ENCODE measurements at places on chromosomes 5 and 9.
A peak's percentile ranks its signal among the peaks of the same experiment; 100 is the strongest.

DNA sequence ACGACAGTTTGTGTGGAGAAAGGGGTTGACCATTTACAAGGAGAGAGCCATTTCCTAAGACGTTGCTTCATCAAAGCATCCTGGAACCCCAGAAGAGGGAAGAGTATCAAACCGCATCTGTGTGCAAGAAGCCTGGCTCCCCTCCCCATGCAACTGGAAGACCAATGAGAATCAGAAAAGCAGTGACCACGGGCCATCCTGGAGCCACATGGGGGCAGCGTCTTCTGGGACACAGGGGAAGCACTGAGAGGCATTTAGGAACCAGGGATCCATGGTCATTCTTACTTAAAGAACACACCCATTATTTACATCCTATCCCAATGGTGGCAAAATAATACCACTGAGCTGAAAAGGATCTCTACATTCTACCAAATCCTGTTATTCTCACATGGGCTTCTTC is 29.3 kb downstream of the SEMA5A start:
- DNase-seq = no peak

- no peak for DNase-seq
Observed at GRCh38 chr5:121525706-121526105, 326.0 kb upstream of the FTMT start.

DNA sequence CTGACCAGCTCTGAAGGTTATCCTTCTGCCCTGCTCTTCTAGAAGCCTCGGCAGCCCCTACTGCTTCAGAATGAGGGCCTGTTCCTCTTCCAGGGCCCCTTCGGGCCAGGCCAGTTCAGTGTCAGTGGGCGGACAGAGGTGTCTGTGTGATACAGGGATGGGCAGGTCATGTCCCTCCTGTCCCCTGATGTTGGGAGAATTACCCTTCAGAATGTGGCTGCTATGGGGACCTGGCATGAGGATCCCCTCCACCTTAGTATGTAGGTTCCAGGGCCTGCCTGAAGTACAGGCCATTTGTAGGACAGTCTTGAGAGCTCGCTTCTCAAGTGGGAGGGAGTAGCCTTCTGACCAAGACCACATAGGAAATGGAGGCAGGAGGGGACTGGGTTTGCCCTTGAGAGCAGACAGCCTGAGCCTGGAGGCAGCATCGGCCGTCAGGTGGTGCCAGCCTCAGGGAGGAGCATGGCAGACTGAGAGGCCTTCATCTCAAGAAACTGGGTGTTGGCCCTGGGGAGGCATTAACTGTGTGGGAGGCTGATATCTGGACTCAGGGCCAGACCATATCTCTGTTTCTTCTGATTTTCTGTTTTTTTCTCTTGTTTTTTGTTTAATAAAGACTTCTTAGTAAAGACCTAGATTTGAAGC is 32.0 kb downstream of the ANGPTL2 start:
- no peak for DNase-seq

DNA sequence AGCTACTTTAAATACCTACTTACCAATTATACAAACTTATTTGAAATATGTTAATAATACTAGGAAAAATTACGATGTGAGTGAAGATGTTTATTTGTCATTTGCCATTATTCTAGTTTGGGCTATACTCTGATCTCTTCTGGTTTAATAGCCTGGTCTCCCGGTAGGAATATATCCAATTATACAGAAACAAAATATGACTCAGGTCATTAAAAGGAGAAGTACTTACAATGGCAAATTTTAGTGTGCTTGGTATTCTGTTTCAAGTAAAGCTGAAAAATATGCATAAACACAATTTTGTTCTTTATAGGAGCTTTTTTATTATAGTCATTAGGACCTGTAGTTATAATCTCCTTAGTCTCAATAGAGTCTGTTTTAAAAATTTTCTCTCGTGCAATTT is 176.8 kb downstream of the SLCO4C1 start:
- no peak for DNase-seq

GRCh38 chr9:28853477-28853876 is 1280.2 kb upstream of the C9orf72 start:
- no peak for DNase-seq

GRCh38 chr5:73314395-73315257 is 134.0 kb downstream of the FOXD1 start:
- no peak for DNase-seq

DNA sequence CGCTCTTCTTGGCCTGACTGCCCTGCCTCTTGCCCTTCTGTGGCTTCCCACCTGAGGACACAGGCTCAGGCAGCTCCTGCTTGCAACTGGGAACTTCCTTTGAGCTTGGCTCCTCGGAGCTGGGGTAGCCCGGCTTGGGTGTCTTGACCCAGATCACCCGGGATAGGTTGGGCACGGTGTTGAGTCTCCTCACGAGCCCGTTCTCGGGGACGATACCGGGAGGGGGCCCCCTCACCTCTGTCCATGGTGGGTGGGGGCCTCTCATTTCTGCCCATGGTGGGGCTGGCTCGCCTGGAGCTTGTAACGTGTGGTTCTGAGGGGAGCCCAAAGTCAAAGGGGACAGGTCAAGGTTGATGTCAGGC is 7.8 kb upstream of the DDX41 start:
- no peak for DNase-seq

GRCh38 chr9:129666575-129666974 is 1.1 kb downstream of the PRRX2 start:
- DNase-seq = no peak

- peak; percentile 22 for DNase-seq
Observed at GRCh38 chr5:1724822-1725602, 74.6 kb downstream of the MRPL36 start.

GRCh38 chr5:145835848-145836239 is 702 bp upstream of the PRELID2 start:
- DNase-seq = no peak

- no peak for DNase-seq
Observed at GRCh38 chr5:156513123-156513815, 186.3 kb downstream of the SGCD start.

GRCh38 chr9:32955655-32956478 is 45.6 kb downstream of the APTX start:
- no peak for DNase-seq

DNA sequence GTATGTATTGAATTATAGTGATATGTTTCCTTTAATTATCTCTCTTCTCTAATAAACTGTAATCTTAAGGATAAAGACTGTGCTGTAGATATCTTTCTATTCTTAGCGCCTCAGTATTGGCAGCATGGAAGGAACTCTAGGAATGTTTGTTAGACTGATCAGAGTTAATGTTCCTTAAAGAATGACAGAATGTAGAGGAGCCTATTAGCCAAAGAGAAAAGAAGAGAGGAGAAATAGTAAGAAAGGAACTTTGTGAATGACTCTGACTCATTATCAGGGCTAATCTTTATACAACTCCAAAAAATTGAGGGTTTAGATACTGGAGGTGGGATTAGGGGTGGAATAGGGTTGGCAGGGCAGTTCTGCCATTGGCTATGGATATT is 59.0 kb upstream of the NUDT12 start:
- DNase-seq = no peak

- DNase-seq = no peak
Observed at GRCh38 chr5:103060424-103060954, 59.4 kb downstream of the GIN1 start.

GRCh38 chr9:89008055-89008743 is 16.9 kb downstream of the S1PR3 start:
- DNase-seq = no peak

DNA sequence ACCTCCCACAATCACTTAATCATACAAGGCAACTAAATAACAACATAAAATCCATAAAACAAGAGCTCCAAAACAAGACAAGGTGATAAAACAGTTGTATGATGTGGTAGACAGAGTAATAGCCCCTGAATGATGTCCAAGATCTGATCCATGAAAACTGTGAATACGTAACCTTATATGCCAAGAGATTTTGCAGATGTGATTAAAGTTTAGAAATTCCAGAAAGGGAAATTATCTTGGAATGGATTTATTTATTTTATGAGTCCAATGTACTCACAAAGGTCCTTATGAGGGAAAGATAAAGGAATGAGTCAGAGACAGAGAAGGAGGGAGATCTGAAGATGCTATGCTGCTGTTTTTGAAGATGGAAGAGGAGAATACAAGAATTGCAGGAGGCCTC is 1775.7 kb upstream of the C9orf72 start:
- no peak for DNase-seq

- DNase-seq = no peak
Observed at GRCh38 chr5:68454172-68454571, 238.6 kb downstream of the PIK3R1 start.

DNA sequence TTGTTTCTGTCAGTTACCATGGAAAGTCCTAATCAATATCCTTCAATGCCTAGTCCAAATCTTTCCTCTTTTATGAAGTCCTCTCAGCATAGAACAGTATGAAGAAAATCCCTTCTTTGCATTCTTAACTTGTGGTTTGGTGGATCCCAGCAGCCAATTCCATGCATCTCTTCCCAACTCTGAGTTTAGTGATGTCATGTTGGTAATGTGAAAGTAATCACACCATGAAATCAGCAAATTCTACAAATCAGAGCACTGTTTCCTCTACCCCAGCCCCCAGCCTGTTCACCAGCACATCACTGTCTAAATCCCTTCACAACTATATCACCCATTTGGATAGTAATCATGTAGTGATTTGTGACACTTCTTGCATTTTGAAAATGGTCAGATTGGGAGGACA is 4.7 kb upstream of the C1QTNF2 start:
- no peak for DNase-seq

- DNase-seq = no peak
Observed at GRCh38 chr9:87233899-87234455, 263.7 kb upstream of the DAPK1 start.

- no peak for DNase-seq
Observed at GRCh38 chr5:11191673-11192072, 430.6 kb upstream of the DAP start.

GRCh38 chr5:72531496-72532190 is 24.4 kb upstream of the ZNF366 start:
- no peak for DNase-seq

- DNase-seq = no peak
Observed at GRCh38 chr9:11702548-11702947, 990.6 kb upstream of the TYRP1 start.

DNA sequence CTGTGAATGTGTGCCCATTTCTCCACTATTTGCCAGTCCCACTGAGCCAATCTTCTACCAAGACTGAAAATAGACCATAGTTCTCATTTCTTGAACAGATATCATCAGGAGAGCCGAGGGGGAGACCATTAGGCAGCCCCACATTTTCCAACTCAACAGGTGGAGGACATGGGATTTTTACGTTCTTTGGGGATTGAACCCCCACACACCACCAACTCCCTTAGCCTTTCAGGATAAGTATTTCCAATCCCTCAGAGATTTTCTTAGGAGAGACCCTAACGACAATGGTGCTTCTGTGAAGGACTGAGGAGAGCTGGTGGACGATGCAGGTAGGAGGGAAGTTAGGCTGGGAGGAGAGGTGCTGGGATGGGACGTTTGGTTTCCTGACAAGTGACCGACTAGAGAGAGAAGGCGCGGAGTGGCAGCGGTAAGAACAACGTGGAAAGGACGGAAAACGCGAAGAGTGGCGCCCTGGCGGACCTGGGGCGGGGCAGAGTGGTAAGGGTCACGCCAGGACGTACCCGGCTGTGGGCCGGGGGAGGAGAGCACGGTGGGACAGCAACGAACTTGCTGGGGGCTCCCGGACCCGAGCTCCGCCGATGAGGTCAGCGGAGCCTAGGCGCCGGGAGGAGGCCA is 681 bp upstream of the CHSY3 start:
- DNase-seq = no peak

GRCh38 chr5:133397348-133397747 is 215.0 kb downstream of the FSTL4 start:
- DNase-seq = no peak

DNA sequence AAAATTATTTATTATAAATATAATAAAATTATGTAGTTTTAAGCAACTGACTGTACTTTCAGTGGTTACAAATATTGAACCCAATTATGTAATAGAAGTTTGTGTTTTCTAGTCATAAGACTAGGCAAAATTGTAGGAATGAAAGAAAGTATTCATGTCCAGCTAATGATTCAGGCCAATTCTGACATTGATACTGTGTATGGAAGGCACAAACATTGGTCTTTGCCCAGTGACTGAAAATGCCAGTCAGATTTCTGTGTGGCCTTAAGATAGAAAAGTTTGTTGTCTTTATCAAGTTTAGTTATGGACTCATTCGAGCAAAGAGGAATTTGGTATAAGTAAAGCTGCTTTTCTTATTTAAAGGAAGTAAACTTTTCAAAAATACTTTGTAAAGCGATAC is 60.3 kb downstream of the SLC12A2 start:
- DNase-seq = no peak

GRCh38 chr5:117318528-117318927 is 743.9 kb upstream of the SEMA6A start:
- DNase-seq = no peak

DNA sequence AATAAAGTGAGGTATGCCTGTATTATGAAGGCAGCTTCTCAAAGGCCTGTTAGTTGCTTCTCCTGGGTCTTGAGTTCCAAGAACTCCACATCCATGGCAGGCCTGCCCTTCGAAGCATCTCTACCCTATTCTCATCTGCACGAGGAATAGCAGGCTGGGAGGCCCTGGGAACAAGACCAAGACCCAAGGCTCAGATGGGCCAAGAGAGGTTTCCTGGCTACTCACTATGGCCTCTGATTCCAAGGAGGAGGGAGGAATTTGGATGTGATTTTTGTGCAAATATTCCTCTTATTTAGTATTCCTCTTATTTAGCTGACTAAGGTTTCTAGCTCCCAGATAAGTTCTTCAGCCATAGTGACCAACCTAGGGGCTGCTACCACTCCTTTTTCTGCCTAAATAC is 151.3 kb downstream of the SAXO1 start:
- DNase-seq = no peak

- no peak for DNase-seq
Observed at GRCh38 chr5:178165581-178165980, 11.9 kb upstream of the NHP2 start.

- DNase-seq = no peak
Observed at GRCh38 chr9:482739-483138, 268.1 kb downstream of the DOCK8 start.

- DNase-seq = no peak
Observed at GRCh38 chr9:83183621-83184020, 120.7 kb upstream of the RASEF start.

DNA sequence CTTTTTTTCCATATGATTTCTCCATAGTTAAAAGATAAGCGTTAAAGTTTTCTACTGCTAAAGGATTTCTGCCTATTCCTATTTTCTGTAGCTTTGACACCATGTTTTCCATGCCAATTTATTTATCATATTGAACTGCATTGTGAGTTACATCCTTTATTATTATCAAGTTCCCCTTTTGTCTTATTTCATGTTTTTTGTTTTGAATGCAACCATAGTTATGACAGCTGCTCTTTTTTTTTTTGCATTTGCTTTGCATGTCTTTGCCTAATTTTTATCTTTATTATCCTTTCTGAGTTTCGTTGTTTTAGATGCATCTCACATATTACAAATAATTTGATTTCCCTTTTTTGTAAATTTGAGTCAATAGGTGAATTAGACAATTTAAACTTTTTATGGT is 161.5 kb downstream of the DEPDC1B start:
- DNase-seq = no peak

GRCh38 chr5:141488591-141489561 is at the start of gene PCDHGC5:
PCDHGC5 (plus strand) TSS chr5:141489081; CDS start chr5:141489241, 160 bp downstream.
- DNase-seq = no peak

GRCh38 chr5:59833448-59833847 is 60.1 kb downstream of the PDE4D start:
- no peak for DNase-seq

Measured in CD4-positive, alpha-beta T cell treated with Interleukin-17A for 1 hour (primary cell).